AG09319 (cell line): ENCODE measurements at places on chromosomes 16 and 17.

DNA sequence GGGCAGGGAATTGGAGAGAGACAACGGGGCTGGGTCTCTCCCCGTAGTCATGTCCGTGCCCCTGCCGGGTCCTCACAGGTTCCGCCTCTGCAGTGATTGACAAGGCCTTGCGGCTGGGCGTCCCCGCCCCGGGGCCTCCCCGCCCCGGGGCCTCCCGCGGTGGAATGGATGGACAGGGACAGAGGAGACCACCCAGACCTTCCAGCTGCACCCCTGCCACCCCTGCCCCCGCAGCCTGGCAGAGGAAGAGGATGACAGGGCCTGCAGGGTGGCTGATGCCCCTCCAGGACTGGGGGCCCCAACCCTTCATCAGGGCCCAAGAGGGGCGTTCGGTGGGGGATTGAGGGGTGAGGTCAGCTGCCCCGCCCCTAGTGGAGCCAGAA, 216.4 kb upstream of the CIBAR2 start:
- no peak for DNase-seq

DNA sequence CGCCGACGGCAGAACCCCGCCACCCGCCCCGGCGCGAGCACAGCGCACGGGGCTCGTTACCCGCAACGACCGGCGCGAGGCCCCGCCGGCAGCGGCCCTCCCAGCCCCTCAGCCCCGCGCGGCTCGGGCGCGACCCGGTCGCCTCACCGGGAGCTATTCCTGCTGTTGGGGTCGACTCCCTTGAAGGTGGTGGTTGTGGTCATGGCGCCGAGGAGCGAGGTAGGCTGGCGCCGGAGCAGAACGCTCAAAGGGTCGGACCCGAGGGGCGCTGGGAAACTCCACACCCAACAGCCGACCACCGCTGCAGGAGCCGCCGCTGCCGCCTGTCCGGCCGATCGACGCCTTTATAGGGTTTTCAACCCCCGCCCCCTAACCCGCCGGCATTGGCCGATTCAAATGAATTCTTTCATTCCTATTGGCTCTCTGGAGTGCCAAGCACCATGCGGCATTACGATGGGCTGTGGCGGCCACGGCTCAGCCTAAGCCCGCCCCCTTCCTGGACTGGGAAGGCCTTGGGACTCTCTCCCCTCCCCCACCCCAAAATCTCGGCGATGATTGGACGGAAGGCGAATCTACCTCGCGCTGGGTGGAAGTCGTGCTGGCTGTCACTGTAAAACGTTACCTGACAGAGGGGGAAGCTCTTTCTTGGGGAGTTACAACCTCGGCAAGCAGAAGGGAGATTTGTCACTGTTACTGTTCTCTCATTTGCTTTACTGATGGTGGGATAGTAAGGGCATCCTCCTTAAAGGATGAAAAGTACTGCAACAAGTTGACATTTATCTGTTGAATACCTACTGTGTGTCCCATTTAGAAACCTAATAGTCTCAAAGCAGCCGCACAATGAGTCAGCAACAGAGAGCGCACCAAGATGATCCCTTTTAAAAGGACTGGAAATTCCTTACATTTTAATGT, at the start of gene JPT1:
Gene JPT1 (minus strand): TSS at position 318 of the 912 bp plus-strand sequence. CDS start 115 bp downstream, at position 203.
- DNase-seq: peak; percentile 97

- no peak for DNase-seq
Measured at GRCh38 chr16:86041807-86042206, 142.8 kb downstream of the IRF8 start.

DNA sequence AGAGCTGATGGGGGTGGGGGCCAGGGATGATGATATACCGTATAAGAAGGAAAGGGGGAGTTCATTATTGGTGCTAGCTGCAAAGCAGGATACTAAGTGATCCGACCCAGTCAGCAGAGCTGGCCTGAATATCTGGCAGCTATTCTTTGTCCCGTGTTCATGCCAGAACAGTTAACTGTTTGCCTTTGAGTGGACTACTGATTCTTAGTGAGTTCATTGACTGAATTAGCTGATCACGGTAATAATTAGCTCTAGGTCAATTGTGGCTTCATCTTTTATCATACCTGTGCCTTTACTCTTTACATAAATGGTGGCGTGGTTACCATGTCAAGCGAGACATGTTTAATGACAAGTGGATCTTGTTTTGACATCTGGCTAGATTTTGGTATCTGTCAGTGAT, 5.3 kb downstream of the KPNB1 start:
- no peak for DNase-seq

DNA sequence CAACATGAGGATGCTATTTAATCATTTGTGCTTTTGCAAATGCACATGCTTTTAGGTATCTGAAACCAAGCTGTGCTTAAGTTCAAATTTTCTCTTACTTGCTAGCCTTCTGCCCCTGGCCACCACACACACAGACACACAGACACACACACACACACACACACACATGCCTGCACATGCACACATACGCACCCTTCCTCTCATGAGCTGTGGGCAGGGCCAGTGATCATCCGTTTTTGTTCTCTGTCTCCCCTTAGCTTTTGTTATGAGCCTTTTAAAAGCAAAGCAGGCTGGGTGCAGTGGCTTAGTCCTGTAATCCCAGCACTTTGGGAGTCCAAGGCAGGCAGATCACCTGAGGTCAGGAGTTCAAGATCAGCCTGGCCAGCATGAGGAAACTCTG, 34.2 kb downstream of the CD300LF start:
- no peak for DNase-seq

DNA sequence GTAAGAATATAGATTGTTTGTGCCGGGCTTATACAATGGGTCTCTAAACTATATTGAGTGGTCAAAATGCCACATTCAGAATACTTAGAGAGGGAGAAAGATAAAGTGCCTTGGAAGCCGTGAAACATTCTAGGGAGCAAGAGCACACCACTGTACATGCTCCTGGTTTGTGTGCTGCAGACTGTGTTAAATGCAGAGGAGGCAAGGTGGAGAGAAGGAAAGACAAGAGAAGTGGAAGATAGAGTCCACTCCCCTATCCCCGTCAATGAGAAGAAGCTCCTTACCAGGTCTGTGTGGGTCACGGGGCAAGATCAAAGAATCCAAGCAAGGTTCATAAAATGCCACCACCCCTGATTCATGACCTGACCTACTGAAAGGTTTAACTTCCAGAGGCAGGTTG, 267.1 kb upstream of the TBX2 start:
- DNase-seq: no peak

DNA sequence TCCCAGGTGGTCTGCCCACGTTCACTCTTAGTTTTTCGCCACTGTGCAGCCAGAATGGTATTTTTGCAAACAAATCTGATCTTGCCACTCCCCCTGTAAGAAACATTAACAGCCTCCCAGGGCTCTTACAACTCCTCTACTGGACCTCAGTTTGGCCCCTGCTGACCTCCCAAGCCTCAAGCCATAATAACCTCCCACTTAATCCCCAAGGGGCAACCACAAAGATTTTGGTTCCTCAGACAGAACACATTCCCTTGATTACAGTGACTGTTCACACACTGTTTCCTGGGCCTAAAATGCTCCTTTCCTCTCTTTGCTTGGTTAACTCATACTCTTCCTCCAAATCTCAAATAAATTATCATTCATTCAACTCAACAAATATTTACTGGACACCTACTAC, 21.5 kb upstream of the CD300E start:
- no peak for DNase-seq
